Brain microvascular endothelial cell (primary cell): ENCODE measurements at places on chromosomes 7 and 10.
A peak's percentile ranks its signal among the peaks of the same experiment; 100 is the strongest.

DNA sequence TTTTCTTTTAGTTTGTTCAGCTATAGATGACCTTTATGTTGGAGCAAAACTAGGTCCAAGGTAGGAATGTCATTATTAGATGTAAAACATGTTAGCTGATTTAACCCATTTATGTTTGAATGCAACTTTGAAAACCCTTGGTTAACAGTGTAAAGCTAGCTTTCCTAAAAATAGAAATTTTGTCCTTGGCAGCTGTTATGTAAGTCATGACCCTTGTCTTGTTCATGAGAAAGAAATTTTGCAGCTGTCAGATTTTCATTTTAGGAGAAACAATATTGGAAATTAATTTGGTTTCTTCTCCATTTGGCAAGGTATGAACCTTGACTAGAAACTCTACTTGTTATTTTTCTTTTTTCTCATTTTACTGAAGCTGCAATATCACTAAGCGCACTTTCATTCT is 23.9 kb upstream of the CCAR1 start:
- no peak for DNase-seq

GRCh38 chr7:33062023-33062781 is at the start of gene NT5C3A:
TSS of gene NT5C3A (minus strand) at chr7:33062776. CDS start at chr7:33062705, 71 bp downstream.
- peak; percentile 19 for DNase-seq

DNA sequence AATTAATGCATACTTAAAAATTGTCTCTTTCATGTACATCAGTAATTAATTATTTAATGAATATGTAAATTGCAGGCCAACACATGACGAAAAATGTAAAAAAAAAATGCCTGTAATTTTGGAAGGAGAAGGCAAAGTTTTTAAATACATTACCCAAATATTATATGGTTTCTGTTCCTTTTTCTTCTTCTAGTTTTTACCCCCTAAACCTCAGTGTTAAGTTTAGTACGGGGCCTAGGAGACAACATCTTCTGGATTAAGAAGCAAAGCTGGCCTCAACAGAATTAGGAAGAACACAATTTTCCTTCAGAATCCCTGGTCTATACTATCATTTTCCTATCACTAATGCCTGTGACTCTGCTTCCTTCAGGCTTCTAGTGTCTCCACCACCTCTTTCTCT is 459.3 kb upstream of the NRP1 start:
- DNase-seq: no peak

DNA sequence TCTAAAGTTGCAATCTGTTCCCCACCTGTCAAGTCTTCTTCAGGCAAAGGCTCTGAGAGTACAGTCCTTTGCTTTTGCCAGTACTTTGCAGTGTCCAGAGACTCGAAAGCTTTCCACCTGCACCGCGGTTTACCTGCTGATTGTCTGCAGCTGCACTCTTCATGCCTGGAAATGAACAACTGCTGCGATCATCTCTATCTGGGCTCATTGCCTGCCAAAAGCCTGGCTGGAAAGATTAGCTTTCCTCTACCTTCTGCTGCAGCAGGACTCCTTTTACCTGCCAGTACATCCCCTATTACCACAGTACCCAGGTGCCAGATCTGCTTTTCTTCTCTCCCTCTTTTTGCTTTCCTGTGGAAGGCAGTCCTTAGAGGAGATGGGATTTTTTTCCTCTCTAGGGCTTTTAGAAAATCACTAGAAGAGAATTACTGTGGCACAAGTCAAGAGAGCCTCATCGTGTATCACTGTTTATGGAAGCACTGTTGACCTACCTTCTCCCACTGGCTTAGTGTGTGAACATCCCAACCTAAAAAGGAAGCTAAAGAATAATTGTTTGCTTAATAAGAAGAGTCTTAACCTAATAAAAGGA is 2.2 kb downstream of the STRIP2 start:
- no peak for DNase-seq

- no peak for DNase-seq
Observed at GRCh38 chr10:87622314-87623004, 37.2 kb upstream of the PAPSS2 start.

- DNase-seq: no peak
Observed at GRCh38 chr7:98360221-98361130, 40.4 kb downstream of the BAIAP2L1 start.
